ENCODE measurements at places on chromosomes 13 and 19.

- no peak for DNase-seq
Measured at GRCh38 chr13:27393101-27393500, 31.3 kb upstream of the GTF3A start.

DNA sequence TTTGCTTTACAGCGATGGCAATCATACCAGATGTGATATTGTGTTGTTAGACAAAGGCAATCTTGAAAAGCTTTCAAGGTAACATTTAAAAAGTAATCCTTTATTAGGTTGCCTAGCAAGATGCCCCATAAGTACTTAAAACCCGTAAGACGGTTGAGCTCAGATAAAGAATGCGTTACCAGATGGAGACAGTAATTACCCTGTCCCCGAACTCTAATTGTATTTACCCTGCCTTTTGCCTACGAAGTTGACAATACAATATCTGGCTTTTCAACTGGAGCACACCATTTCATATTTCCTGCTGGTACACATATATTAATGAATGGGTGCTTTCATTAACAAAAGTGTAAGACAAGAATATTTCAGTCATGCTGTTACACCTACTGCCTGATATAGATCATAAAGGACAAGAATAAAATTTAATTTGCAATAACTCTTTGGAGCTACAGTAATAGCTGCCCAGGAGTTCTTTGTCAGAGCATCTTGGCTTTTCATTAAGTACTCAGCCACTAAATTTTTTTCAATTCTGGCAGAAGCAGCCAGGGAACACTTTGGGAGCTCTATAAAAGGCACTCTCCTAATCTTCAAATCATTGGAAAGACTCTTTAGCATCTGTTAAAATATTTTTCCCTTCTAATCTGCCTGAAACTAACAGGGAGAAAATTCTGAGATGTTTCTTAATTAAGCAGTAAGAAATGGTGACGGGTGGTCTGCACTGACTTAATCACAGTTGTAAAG, 63.8 kb downstream of the DCT start:
- DNase-seq, result no peak

DNA sequence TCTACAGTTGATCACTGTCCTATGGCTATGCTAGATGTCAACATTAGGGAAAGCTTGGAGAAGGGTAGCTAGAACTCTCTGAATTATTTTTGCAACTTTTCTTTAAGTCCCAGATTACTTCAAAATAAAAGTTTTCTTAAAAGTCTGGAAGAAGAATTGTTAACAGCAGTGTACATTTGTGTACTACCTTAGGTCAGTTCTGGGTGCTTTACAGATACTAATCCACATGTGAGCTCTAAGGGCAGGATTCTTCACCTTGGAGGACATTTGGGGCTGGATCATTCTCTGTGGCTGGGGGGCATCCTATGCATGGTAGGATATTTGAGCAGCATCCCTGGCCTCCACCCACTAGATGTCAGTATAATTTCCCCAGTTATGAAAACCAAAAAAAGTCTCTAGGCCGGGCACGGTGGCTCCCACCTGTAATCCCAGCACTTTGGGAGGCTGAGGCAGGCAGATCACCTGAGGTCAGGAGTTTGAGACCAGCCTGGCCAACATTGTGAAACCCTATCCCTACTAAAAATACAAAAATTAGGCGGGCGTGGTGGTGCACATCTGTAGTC, 2.8 kb downstream of the BRME1 start:
- DNase-seq, result no peak

DNA sequence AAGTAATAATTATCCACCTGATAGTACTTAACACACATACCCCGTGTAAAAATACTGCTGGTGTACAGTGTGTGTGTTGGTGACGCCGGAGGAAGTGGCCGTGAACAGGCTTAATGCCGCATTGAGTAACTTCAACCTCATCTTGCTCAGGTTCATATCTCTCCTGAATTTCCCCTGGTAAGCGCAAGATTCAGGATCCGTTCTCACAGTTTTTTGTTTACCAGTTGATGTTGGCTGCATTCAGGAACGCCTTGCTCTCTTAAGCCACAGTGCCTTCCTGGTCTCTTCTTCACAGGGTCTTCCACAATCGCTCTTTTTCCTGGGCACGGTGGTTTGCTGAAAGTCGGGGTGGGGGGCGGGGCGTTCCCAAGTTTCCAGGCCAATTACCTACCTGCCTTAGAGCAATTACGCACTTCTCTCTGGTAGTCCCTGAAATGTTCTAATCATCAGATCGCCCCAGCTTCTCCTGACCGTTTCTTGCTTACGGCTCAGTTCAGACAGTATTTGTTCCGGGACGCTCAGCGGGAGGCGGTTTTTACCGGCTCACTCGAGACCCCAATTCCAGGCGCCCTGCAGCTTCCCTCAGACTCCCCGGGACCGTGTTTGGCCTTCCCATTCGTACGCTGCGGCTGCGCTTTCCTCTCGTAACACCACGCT, 706 bp upstream of the DNAJC3 start:
- no peak for DNase-seq

DNA sequence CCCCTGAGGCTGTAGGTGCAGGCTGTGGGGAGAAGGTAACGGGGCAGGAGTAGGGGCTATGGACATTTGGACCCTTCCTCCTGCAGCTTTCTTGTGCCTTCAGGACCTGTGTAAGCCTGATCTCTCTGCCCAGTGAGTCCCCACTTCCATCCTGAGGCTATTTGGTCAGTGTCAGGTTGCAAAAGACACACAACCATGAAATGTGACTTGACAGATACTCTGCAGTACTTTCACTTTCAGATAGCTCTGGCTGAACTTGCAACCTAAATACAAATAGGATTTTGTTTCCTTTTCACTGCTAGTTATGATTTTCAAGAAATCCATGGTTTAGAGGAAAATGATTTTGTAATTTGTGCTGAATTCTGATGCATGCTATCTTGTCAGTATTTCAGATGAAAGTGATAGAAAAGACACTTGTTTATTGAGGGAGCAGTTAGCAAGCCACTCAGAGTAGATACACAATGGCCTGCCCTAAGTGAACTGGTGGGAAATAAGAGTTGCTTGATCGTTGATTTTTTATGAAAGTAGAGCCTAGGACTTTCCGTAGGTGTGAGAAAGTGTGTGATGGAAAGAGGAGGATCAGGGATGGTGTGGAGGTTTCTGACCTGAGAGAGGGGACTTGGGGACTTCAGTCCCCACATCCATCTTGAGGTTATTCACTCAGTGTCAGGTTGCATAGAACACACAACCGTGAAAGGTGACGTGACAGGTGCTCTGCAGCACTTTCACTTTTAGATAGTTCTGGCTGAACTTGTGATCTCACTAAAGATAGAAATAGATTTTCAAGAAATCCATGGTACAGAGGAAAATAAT, 18.1 kb upstream of the EID2 start:
- peak; percentile 67 for DNase-seq

DNA sequence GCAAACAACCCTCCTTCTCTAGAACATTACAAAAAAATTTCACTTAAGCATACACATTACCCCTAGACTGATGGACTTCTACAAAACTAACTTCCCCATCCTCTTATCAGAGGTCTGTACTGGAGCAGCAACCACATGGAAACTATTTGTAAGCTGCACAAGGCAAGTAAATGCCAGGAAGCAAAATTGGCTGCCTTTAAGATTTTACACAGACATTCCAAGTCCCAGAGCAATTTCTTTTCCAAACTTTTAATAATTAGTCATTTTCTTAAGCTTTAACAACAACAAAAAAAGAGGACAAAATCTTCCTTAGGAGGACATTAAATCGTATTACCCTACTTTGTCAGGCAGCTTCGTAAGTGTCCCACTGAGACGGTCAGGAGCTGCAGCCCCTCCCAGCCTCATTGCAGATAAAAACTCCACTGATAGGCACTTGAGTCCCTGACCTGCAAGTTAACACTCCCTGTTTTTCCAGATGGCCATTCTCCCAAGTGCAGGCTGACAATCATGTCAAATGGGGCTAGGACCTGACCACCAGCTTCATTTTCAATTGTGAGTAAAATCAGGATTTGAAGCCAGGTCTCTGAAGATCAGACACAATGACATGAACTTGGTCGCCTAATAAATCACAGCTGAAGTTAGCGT, 680.1 kb downstream of the DIAPH3 start:
- no peak for DNase-seq

DNA sequence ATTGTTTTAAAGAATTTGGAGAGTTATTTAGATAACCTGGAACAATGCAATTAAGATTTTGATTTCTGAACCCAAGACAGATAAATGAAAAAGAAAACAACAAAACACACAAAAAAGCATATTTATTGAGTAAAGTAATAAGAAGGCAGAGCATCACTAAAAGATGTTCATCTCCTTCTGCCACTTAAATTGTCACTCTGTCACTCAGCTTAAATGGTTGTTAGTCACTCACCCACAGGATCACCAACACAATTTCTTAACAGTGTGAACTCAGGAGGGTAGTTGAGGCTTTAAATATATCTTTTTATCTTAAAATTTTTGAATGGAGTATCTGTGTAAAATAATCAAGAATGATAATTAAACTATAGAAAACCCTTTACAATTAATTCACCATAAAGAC, 1215.5 kb upstream of the PCDH20 start:
- DNase-seq, result no peak

GRCh38 chr19:19268453-19269385, 4.4 kb downstream of the TM6SF2 start:
- DNase-seq, result no peak

GRCh38 chr13:99434258-99434788, 66.9 kb upstream of the TM9SF2 start:
- DNase-seq, result peak; percentile 96

DNA sequence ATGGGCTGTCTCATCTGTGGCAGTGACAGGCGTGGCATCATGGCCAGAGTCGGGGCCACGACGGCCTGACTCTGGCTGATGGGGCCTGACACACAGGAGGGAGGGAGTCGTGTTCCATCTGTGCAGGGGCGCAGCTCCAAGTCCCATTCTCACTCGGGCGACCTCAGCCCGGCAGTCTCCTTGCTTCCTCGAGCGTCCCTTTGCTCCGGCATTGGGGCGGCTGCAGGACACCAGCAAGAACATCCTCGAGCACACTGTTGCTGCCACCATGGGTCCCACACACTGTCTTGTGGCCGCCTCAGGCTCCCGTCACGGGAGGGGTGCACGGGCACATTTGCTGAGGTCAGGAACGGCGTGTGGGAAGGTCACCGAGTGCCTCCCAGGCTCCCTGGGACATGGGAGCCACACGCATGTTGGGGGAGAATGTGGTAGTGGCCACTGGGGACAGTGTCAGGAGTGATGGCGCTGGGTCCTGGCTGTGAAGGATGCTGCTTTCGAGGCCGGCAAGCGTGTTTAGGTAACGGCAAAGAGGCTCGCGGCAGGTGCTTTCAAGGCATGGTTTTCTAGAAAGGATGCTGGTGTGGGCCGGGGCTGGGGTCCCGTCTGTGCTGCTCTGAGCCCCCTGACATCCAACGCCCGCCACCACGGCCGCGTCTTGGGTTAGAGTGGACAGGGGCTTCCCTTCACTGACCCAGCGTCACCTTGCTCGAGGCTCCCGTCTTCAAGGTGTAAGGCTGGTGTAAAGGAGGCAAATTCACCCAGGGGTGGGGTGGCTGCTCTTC, 3.4 kb downstream of the IZUMO4 start:
- DNase-seq, result no peak

- no peak for DNase-seq
Measured at GRCh38 chr19:33402421-33403220, 29.1 kb downstream of the CEBPG start.

- no peak for DNase-seq
Measured at GRCh38 chr19:33813391-33814101, 16.9 kb downstream of the KCTD15 start.

DNA sequence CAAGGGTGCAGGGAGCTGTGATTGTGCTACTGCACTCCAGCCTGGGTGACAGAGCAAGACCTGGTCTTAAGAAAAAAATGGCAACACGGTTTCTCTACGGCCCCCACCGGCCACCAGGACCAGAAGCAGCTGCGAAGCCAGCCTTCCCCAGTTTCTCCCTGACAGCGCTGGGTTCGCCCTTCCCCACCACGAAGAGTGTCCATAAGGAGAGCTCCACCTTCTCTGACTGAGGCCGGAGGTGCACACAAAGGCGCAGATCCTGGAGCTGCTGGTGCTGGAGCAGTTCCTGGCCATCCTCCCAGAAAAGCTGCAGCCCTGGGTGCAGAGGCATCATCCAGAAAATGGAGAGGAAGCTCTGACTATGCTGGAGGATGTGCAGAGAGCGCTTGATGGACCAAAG, 52.2 kb upstream of the ZNF599 start:
- DNase-seq, result no peak

DNA sequence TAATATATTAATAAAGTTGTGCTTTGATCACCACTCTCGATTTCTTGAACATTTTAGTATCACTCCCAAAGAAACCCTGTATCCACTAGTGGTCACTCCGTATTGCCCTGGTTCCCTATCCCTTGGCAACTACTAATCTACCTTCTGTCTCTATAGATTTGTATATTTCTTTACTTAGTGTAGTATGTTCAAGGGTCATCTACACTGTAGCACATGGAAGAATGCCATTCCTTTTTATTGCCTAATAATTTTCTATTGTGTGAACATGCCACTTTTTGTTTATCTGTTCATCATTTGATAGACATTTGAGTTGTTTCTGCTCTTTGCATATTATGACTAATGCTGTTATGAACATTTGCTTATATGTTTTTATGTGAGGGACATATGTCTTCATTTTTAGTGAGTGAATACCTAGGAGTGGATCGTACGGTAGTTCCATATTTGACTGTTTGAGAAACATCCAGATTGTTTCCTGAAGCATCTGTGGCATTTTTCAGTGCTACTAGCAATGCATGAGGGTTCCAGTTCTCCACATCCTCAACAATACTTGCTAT, 254.0 kb downstream of the GPC6 start:
- DNase-seq, result no peak

- no peak for DNase-seq
Measured at GRCh38 chr13:113455384-113455783, 2.1 kb upstream of the ADPRHL1 start.

- DNase-seq, result no peak
Measured at GRCh38 chr13:25463496-25463895, 91.7 kb downstream of the ATP8A2 start.

DNA sequence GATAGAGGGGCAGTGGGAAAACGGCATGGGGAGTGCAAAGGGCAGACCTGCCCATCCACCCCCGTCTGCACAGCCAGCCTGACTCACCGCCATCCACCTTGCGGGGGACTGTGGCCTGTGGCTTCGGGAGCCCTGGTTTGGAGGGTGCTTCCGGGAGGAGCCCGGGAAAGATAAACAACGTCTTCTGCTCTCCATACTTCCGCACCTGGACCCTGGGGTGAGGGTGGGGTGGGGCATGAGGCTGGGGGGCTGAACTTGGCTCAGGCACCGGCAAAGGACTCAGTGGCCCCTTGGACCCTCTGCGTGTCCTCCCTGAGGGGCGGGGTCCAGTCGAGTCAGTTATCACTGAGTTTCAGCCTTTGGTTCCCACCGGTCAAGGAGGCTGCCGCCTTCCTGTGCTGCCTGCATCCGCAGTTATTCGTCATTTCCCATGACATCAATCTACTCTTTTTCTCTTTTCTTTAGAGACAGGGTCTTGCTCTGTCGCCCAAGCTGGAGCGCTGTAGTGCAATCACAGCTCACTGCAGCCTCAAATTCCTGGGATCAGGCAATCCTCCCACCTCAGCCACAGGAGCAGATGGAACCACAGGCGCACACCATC, 3.2 kb downstream of the GPR108 start:
- no peak for DNase-seq

GRCh38 chr13:44801990-44802389, 187.3 kb downstream of the NUFIP1 start:
- no peak for DNase-seq

GRCh38 chr19:38699027-38699346, 45.3 kb downstream of the CAPN12 start:
- DNase-seq, result no peak

All from CD4-positive, alpha-beta T cell (primary cell).